Lower lobe of right lung (tissue), 2 donors: ENCODE measurements at places on chromosomes 5 and 9.
A peak's percentile ranks its signal among the peaks of the same experiment; 100 is the strongest.

- DNase-seq, result peak; percentile 55
Observed at GRCh38 chr5:150407096-150407720, 5.5 kb downstream of the CD74 start.

- no peak for DNase-seq
Observed at GRCh38 chr9:70410368-70410767, 4.1 kb downstream of the KLF9 start.

DNA sequence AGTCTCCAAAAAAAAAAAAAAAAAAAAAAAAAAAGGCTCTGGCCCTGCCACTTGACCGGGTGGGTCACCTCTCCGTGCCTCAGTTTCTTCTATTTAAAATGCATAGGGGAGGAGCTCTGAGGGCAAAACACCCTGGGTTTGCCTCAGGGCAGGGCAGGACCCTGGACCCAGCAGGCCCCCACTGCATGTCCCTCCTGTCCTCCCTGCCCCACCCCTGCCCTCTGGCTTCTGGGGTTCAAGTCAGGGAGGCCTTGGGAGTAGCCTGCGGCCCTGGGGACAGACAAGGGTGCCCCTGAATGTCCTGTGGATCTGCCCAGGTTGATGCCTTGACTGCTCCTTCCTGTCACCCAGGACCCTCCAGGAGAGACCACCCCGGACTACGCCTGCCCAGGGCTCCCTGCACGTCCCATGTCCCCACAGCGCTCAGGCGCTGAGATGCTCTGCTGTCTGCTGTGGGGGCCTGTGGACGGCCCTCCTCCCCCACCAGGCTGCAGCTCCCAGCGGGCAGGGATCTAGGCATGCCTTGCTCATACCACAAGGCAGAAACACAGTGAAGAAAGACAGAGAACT lies 35.4 kb downstream of the ADAMTS2 start:
- no peak for DNase-seq

GRCh38 chr9:77810637-77811119 lies 162.6 kb upstream of the GNA14 start:
- no peak for DNase-seq

DNA sequence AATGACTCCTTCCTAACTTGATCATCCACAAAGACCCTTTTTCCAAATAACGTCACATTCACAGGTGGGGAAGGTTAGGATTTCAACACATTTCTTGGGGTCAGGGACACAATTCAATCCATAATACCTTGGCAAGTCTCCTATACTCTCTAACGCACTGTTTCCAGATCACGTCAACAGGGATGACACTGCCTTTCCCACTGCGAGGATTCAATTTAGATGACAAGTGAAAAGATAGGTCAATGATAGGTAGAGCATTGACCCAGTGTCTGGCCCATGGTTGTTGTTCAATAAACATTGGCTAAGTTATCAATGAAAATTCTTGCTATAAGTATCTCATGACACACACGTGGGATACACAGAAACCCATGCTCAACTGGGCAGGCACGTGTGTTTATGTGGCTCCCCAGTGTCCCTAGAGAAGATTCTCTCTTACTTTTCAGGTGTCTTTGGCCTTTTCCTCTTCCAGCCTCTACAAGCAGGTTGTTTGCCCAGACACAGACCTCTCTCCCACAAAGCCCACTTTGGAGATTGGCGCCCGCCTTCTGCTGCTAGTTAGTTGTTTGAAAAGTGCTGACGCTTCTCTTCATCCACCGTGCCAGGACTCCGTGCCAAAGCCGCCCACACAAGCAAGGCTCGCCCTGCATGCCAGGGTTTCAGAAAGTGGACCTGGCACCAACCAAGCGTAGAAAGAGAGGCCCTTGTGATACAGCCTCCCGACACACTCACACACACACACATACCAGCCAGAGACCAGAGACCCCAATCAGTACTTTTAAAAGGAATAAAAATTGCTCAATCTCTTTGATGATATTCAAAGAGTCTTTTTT lies 594.5 kb downstream of the BNC2 start:
- no peak for DNase-seq
